ENCODE measurements at places on chromosomes 4 and X.
A peak's percentile ranks its signal among the peaks of the same experiment; 100 is the strongest.

- no peak for DNase-seq
Observed at GRCh38 chr4:170724191-170724590, 634.4 kb upstream of the AADAT start.

GRCh38 chr4:67198727-67199126 lies 346.6 kb downstream of the CENPC start:
- DNase-seq = no peak

DNA sequence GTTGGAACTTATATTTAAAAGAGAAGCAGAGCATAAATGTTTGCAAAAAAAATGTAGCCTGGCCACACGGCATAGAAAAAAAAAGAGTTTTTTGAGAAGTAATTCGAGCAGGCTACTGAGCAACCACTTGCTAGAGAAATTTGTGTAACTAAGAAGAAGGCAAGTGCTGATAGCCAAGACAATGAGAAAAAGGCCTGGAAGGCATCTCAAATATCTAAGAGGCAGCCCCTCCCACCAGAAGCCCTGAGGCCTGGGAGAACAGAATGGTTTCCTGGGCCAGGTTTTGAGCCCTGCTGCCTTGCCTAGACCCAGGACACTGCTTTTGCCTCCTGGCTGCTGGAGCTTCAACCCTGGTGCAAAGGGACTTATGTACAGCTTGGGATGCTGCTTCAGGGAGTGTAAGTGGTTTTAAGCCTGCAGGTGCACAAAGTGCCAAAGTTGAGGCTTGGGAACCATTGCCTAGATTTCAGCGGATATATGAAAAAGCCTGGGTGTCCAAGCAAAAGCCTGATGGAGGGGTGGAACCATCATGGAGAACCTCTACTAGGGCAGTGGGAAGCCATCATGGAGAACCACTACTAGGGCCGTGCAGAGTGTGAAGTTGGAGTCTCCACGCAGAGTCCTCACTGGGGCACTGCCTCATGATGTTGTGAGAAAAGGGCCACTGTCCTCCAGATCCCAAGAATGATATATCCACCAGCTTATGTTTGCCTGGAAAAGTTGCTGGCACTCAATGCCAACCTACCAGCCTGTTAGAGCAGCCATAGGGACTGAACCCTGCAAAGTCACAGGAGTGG lies 9.7 kb downstream of the TECRL start:
- DNase-seq = no peak

GRCh38 chrX:77640702-77641101 lies 145.3 kb downstream of the ATRX start:
- no peak for DNase-seq

DNA sequence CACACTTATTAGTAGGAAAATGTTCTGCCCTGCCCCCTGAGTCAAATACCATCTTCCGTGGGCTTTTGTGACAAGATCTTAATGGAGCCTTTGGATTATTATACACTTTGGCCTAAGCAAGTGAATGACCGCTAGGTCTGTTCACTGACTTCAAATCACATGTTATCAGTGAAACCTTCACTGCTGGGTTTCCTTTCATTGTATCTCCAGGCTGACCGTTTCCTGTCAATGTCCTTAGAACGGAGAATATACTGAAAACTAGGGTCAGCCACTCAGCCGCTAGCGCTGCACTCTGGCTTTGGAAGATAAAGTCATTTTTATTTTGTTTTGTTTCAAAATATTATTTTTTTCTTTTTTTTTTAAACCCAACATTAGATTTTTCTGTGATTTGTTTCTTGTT lies 107.0 kb upstream of the TLL1 start:
- no peak for DNase-seq

GRCh38 chr4:85495621-85496020 lies 20.7 kb downstream of the ARHGAP24 start:
- DNase-seq = no peak

GRCh38 chr4:169398316-169398715 lies 127.6 kb upstream of the SH3RF1 start:
- DNase-seq = no peak

DNA sequence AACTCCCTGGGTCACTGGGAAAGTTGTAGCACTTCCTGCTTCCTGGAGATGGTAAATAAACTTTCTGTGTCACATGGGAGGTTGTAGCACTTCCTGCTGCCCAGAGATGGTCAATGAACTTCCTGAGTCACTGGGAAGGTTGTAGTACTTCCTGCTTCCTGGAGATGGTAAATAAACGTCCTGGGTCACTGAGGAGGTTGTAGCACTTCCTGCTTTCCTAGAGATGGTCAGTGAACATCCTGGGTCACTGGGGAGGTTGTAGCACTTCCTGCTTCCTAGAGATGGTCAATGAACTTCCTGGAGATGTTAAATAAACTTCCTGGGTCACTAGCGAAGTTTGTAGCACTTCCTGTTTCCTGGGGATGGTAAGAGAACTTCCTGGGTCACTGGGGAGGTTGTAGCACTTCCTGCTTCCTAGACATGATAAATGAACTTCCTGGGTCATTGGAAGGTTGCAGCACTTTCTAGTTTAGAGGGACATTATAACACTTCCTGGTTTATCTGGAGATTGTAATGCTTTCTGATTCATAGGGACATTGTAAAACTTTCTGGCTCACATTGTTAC lies 62.3 kb upstream of the CD99 start:
- peak; percentile 34 for DNase-seq

- DNase-seq = no peak
Observed at GRCh38 chr4:182604953-182605352, 312.2 kb downstream of the DCTD start.
